ENCODE measurements at places on chromosomes 16 and 17.

- DNase-seq = peak; percentile 64
These were observed 191.1 kb upstream of the CIBAR2 start for GRCh38 chr16:85303354-85303883.

DNA sequence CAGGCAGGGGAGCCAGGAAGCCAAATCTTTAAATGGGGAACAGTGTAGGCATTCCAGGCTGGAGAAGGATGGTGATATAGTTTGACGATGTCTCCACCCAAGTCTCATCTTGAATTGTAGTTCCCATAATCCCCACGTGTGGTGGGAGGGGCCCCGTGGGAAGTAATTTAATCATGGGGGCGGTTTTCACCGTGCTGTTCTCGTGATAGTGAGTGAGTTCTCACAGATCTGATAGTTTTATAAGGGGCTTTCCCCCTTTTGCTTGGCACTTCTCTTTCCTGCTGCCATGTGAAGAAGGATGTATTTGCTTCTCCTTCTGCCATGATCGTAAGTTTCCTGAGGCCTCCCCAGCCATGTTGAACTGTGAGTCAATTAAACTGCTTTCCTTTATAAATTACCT, 28.8 kb downstream of the GINS3 start:
- DNase-seq = no peak

- DNase-seq = no peak
These were observed 382.3 kb downstream of the SLC39A11 start for GRCh38 chr17:72710202-72710601.

GRCh38 chr16:57305159-57305811, 20.8 kb upstream of the PLLP start:
- DNase-seq = no peak

DNA sequence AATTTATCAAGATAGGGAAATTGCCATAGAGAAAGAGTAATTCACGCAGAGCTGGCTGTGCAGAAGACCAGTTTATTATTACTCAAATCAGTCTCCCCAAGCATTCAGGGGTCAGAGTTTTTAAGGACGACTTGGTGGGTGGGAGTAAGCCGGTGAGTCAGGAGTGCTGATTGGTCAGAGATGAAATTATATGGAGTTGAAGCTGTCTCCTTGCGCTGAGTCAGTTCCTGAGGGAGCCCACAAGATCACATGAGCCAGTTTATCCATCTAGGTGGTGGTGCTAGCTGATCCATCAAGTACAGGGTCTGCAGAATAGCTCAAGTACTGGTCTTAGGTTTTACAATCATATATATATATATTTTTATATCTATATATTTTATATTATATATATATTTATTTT, 6.0 kb upstream of the AQP8 start:
- no peak for DNase-seq

- no peak for DNase-seq
These were observed 296.7 kb upstream of the FOXF1 start for GRCh38 chr16:86213437-86214205.

DNA sequence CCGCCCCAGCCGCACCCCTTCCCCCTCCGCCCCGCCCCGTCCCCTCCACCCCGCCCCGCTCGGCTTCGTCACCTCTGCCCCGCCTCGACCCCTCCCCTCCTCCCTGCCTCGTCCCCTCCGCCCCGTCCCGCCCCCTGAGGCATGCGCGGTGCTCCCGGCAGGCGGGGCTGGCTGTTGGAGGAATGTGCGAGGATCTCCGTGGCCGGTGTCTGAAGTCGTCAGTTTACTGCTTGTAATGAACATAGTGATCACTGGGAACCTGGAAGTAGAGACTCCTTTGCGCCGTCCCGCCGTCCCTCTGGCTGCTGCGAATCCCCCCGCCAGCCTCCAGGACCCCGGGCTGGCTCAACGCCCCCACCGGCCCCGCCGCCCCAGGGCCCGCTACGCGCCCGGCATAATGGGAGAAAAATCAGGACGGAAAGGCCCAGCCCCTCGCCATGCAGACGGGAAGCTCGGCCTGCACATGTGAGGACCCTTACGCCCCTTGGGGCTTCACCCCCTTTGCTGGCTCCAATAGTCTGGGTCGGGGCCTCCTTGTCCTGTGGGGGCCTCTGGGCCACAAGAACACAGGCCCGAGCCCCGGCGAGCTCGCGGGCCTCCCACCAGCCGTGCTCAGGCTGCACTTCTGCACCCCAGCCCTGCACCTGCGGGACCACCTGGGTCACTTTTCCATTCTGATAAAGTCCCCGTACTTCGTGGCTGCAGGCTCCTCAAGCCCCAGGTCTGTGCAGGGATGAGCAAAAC, 743.1 kb downstream of the KCNJ18 start:
- no peak for DNase-seq

DNA sequence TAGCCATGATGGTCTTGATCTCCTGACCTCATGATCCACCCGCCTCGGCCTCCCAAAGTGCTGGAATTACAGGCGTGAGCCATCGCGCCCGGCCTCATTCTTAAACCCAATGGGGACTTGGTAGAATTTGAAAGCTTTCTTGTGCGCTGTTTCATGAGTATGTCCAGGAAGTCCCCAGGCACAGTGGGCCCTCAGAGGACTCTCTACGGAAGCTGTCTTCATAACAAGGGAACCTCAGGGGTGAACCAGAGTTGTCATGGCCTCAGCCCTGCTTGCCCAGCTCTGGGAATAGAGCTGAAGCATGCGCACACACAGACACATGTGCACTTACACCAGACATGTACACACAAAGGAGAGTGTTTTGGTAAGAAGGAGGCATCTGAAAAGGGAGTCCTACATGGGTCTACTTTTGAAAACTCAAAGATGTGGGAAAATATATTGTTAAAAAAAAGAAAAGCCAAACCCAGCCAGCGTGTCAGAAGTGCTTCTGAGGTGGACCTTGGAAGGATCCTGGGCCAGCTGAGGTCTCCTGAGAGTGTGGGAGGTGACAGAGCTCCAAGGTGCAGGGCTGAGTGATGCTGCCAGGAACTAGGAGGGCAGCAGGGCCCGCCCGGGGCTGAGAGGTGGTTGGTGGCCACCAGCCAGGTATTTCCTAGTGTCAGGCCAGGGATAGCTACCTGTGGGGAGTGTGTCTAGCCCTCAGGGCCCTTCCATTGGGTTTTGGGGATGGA, 54.6 kb downstream of the EPN2 start:
- DNase-seq = no peak

DNA sequence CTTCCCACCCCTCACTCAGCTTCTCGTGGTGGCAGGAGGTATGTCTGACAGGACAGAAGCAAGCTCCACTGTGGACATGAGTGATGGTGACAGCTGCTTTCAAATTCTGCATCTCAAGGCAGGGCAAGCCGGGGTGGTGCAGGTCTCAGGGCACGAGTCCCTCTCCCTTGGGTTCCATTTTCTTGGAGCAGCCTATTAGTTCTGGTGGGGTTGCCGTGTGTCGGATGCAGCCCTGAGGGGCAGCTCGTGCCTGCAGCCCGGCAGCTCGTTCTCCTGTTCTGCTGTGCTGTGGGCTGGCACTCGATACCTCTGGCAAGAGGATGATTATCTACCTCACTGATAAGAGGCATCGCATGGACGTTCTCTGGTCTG, 16.5 kb upstream of the CLEC18C start:
- DNase-seq = no peak

DNA sequence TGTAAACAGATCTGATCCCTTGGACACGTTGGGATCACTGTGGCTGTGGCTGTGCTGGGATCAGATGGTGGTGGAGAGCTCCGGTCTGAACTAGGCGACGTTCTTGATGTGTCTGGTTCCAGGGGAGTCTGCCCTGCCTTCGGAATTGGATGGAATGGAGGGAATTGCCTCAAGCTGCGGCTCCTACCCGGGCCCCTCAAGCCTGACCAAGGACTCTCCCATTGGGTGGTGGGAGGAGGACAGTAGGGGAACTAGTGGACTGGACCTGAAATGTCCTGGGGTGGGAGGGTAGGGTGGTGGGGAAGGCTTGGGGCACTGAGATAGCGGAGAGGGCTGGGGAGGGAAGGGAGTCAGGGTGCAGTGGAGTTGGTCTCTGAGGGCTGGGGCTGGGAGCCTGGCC, 3.2 kb upstream of the UBALD1 start:
- DNase-seq = no peak

GRCh38 chr16:67271446-67271845, 7.9 kb upstream of the PLEKHG4 start:
- DNase-seq = no peak

- no peak for DNase-seq
These were observed 10.1 kb downstream of the MPO start for GRCh38 chr17:58270476-58271215.

GRCh38 chr17:50048146-50048720, 7.7 kb upstream of the ITGA3 start:
- DNase-seq = no peak

GRCh38 chr16:13231365-13231764, 330.0 kb downstream of the SHISA9 start:
- no peak for DNase-seq

DNA sequence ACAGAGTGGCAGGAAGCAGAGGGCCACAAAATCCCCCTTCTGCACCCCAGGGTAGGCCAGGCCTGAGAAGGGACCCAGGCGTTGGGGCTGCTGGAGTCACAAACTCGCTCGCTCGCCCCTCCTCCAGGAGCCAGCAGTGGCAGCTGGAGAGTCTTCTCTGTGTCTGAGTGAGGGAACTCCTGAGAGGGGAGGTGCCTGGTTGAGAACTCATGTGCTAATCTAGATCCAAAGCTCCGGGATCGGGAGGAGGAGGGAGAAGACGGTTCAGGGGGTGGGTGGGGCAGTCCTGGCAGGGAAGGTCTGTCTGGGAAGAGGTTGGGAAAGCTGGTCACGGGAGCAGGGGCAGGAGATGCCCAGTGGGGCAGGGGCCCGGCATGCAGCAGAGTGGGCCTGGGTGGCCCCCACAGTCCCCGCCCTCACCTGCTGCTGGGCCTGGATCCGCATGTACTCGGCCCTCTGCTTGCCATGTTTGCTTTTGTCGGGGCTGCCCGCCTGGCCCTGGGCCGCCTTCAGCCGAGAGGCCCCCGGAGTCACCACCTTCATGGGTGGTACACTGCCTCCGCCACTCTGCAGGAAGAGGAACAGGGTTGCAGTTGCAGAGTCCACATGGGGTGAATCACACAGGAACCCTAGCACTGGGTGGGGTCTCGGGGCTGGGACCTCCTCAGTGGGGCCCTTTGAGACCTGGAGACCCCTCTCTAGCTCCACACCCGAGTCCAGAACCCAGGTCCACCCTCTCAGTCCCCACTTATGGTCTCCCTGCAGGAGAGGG, 62.2 kb downstream of the SRCIN1 start:
- DNase-seq = no peak

- DNase-seq = no peak
These were observed 7.3 kb upstream of the CMTM3 start for GRCh38 chr16:66596986-66597848.

- DNase-seq = no peak
These were observed 19.1 kb downstream of the CDIP1 start for GRCh38 chr16:4519274-4520058.

DNA sequence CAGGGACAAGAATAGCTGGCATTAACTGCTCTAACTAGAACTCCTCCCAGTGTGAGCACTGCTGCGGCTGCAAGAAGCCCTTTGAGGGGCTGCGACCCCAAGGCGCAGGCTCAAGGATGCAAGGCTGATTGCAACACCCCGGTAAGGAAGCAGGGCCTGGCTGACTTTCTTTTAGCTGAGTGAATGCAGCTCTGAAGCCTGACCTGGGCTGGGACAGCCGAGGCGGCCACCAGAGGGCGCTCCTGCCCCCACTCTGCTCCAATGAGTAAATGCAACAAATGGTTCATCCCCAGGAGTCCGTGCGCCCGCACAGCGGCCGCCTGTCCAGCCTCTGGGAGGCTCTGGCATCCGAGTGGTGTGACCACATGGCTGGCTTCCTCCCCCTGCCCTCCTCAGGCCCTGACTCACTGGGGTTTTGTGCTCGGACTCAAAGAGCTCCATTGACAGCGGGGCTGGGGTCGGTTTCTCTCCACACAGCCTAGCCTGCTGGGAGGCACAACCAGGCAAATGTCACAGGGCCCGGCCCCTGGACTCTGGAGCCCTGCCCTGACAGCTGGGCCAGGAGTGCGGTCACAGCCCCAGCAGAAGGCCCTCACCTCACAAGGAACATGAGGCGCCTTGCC, at the start of gene SMIM5:
Gene SMIM5 (plus strand): TSS at position 572 of the 623 bp plus-strand sequence. CDS start 6,768 bp downstream, outside the sequence.
- peak; percentile 72 for DNase-seq

DNA sequence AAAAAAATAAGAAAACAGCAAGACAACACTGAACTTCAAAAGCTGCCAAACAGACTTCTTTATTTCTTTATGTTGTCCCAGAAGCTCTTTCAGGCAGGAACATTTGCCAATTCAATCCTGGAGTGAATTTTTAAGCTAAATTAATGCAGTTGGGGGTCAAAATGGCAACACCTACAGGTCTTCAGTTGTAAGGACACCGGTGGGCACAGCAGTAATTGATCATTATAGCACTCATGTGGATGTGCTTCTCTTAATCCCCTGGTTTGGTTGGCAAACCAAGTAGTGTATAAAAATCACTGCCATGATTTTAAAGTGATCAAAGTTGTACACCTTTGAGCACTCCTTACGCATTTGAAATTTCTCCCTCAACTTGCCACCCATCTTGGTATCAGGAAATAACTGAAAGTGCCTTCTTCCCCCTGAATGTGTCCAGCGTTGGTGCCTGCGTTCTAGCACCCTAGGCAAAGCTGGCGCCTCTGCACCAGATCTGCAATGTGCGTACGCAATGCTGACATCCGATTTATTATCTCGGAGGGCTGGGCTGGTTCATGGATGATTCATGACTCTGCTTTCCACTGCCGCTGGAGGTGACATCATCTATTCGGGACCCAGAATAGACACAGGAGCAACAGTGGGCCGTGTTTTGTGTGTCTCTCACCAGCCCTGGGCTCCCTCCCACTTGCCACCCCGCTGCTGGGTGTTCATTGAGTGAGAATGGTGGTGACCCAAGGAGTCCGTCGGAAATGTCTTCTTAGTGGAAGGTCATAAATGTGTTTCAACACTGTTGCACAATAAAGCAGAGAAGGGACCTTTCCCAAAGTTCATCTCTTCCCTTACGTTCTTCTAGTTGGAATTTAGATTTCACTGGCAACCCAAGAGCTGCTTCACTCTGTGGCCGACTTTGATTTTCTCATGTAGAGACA, 203.4 kb downstream of the CCDC182 start:
- DNase-seq = no peak

DNA sequence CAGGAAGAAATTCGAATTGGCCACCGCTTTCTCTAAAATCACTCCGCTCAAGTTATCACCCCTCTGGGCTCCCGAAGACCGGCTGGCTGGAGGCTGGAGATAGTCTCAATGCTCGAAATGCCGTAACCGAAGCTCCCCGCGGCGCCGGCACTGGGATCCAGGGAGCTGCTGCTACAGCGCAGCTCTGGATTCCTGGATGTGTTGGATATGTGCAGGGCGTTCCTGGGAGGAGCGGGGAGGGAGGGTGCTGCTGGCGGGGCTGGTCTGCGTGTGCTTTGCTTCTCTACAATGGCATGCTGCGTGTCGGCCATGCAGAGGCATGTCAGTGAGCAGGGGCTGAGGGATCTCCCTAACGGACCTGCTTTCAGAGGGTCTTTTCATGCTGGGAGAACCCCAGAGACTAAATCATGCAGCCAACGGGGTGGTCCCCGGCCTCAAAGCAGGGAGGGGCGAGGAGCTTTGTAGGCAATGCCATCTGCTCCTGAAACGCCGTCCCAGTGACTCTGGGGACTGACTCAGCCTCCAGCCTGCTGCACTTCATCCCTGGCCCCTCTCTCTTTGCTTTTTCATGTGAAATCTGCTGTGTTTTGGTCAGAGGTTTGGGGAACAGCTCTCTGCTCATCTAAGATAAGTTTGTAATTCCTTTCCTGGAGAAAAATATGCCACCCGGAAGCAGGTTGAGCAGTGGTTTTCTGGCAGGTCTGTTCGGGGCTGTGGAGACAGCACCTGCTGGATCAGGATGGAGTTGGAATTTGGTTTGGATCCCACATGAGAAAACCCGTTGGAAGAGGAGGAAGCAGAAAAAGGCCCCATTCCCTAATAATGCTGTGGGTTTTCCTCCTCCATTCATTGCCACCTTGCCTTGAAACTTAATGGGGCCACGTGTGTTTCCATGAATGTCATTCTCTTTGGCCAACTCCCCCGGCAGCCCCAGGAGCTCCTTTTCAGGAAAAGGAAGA, 311.4 kb downstream of the SEC14L1 start:
- no peak for DNase-seq
